ENCODE measurements at places on chromosomes 11 and 22.
A peak's percentile ranks its signal among the peaks of the same experiment; 100 is the strongest.

GRCh38 chr11:38460896-38461295 lies 1862.9 kb upstream of the RAG2 start:
- DNase-seq = no peak

GRCh38 chr11:44518968-44519550 lies 46.4 kb upstream of the CD82 start:
- no peak for DNase-seq

GRCh38 chr11:3849297-3849874 lies 6.1 kb upstream of the STIM1 start:
- DNase-seq = peak; percentile 76

- no peak for DNase-seq
Measured at GRCh38 chr22:46031066-46031465, 54.1 kb upstream of the WNT7B start.

- DNase-seq = no peak
Measured at GRCh38 chr11:92692826-92693546, 276.5 kb upstream of the MTNR1B start.

GRCh38 chr11:29781268-29781667 lies 235.6 kb downstream of the KCNA4 start:
- DNase-seq = no peak

- peak; percentile 36 for DNase-seq
Measured at GRCh38 chr22:36447632-36448031, 33.8 kb downstream of the TXN2 start.

DNA sequence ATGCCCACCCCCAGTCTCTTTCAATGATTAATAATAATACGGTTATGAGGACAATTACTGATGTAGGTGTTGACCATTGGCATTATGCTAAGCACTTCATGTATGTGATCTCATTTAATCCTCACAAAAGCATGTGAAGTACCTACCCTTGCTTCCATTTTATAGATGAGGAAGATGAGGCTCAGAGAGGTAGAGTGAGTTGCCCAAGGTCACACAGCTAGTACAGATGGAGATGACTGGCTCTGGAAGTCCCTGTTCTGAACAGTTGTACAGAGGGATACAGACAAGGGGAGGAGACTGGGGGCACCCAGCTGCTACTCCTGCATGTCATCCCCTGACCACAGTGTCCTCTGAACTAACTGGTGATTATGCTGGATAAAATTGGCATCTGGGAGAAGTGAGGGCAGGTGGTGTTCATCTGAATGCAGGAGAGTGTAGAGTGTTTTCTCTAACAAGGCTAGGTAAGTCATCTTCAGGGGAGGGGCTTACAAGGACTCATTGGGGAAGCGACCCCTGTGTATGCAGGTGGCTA lies 43.2 kb downstream of the KIAA1671 start:
- DNase-seq = no peak

- no peak for DNase-seq
Measured at GRCh38 chr11:114612686-114613085, 17.1 kb upstream of the NXPE4 start.

GRCh38 chr11:32072872-32073643 lies 17.8 kb upstream of the RCN1 start:
- no peak for DNase-seq

GRCh38 chr11:6249770-6250555 lies 9.7 kb upstream of the CCKBR start:
- peak; percentile 21 for DNase-seq

DNA sequence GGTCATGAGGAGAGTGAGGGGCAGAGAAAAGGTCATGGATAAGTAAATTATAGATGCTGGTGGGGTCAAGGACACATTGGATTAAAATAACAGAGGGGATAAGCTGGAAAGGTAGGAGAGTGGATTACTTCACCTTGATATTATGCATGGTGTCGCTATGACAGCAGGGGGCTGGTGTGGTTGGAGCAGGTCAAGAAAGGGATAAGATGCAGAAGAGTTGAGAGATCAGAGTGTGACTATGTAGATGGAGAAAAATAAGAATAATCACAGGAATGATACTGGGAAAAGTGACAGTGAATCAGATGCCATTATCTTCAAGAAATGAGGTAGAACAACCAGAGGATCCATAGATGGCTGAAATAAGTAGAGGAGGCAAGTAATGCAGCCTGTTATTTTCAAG lies 29.4 kb upstream of the AMOTL1 start:
- no peak for DNase-seq

GRCh38 chr11:123253911-123254310 lies 58.9 kb upstream of the CLMP start:
- DNase-seq = no peak

- DNase-seq = no peak
Measured at GRCh38 chr11:123046473-123047259, 15.3 kb downstream of the HSPA8 start.

GRCh38 chr22:21894799-21895198 lies 27.4 kb upstream of the MAPK1 start:
- DNase-seq = no peak

DNA sequence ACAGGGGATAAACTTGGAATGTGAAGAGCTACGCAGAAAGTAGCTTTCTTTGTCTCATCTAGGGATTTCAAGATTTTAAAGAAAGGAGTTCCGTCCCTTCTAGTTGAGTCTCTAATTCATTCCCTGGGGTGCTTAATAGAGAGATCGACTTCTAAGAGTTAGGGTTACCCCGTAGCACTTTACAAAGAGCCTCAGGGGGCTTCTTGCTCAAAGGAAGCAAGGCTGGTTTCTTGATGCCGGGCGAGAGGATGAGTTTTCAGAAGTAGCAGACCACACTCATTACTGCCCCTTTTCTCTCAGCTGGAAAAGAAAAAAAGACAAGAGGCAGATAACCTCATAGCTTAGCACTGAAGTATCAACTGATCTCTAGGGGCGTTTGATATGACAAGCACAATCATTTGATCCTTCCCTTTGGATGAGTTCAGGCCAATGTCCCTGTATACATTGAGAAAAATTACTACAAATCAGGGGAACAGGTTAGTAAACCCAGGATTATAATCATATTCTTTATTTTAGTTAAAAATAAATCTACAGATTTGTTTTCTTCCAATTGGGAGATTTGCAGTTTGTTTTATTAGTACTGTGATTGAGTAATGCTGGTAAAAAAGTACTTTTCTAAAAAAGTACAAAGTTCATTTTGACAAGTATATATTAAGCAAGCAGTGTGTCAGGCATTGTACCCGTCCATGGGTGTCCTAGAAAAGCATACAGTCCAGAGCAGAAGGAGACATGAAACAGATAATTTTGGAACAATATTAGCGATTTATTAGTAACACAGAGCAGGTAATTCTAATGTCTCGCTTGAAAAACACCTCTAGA lies 18.7 kb downstream of the ELMOD1 start:
- no peak for DNase-seq

DNA sequence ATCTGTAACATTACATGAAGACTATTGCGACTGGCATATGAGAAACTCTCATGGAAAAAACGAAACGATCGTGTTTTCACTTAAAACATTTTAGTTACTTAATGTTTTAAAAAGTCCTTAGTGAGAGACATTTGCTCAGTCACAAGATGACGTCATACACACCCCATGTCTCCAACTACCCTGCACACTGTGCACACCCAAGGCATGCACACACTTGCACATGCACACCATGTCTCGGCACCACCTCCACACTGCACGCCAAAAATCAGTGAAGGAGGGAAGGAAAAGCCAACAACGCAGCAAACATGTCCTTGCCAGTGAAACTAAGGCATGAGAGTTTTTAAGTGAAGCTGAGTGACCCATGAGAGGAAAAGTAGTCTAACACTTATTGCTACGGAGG lies 18.0 kb downstream of the NCAPD3 start:
- DNase-seq = no peak

DNA sequence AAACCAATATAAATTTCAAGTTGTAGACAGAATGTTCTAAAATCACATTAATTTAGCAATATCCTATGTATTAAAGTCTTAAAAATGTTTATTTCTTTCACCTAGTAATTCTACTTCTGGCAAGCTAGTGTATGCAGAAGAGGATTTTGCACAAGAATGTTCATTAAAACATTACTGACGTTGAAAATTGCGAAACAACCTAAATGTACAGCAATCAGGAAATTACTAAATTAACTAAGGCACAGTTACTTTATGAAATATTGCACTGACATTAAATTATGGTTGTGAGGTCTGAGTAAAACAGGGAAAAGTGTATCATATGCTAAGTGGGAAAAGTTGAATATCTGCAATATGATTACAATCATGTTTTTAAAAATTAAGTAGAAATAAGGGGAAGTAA lies 4.1 kb downstream of the SLC36A4 start:
- DNase-seq = peak; percentile 77

DNA sequence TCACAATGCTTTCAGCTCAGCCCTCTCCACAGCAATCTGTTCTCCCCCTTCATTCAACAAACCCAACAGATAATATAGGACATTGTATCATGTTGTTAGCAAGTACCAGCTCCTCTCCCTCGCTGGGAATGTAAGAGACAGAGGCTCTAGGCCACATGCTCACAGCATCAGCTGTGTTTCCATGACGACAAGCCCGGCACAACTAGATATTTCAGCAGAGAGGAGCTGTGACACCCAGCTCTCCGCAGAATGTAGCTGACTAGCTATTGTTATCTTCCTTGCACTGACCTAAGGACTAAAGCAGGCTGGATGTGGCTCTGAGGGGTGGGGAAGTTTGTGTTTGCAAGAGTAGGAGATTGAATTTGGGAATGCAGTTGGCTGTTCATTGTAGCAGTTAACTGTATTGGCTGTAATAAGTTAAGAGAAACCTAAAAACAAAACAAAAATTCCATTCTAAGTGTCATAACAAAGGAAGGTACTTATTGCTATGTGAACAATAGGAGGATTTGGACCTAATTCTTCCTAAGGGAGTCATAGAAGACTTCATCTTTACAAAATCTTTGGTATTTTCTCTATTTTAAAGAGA lies 28.0 kb upstream of the RRAS2 start:
- DNase-seq = no peak

- peak; percentile 95 for DNase-seq
Measured at GRCh38 chr11:36411202-36411640, 98.9 kb downstream of the TRAF6 start.

GRCh38 chr11:45756384-45757010 lies 48.5 kb upstream of the SLC35C1 start:
- no peak for DNase-seq

GRCh38 chr22:36846949-36847348 lies 13.9 kb upstream of the NCF4 start:
- DNase-seq = no peak

GRCh38 chr11:121117788-121118187 lies 16.7 kb downstream of the TECTA start:
- DNase-seq = no peak

GRCh38 chr11:116680349-116681125 lies 92.2 kb downstream of the BUD13 start:
- DNase-seq = no peak

- DNase-seq = no peak
Measured at GRCh38 chr22:31119026-31119717, 3.6 kb upstream of the INPP5J start.

DNA sequence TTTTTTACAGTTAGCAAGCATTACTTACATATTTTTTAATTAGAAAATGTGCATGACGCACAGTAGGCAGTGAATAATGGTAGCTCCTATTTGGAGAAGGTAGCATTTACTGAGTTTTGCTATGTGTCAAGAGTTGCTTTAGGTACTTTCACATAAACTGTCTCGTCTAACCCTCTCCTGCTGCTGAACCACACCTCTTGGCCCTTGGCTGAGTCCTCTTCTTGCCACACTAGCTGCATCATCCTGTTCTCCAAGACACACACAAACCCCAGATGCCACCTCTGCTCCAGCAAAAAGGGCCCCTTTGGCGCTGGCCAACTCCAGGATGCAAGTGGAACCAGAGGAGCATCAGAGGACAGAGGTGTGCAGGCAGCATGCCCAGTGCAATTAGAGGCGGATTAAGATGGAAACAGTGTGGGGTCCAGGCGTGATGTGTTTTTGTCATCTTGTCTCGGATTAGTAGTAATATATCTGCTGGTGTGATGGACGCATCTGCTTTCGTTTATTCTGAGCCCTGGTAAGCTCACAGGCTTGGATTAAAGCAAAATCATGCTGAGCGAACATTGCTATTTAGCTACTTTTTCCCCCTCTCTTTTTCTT lies 367.0 kb upstream of the CADM1 start:
- no peak for DNase-seq

- no peak for DNase-seq
Measured at GRCh38 chr11:37313266-37313665, 715.2 kb upstream of the RAG2 start.

DNA sequence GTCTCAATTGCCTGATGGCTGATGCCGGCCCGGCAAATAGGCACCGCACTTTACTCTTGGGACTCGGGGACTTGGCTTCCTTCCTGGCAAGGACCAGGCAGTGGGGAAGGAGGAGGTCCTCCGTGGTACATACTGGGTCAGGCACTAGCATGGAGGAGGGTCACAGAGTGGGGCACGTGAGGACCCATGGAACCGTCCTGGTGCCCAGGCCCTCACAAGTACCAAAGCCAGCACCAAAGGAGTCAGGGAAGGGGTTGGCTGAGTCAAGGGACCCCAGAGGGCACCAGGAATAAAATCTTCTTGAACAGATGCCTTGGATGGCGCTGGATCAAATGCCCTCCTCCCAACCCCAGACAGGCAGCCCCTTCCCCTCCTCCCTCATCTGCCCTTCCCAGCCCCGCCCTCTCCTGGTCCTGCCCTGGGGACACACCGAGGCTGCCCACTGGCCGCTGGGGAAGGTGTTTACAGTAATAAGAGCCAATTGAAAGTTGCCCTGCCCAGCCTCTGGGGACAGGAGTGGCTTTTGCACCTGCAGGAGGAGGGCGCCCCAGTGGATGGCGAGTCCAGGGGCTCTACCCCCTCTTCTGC lies 5.6 kb upstream of the CARNS1 start:
- no peak for DNase-seq

DNA sequence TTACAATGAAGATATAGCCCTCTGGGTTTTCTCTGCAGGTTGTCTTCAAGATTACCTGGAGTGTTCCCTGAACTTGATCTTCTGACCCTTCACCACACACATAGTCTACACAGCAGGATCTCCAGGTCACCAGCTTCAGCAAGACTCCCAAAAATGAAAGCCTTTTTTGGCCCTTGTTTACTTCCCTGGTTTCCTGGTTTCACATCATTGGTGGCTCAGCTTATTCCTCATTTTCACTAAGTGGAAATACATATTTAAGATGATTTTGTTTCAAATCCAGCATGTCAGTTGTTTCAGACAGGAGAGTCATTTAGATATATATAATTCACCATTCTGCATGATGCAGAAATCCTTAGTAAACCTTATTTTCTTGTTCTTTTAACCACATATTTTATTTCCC lies 41.6 kb upstream of the MPEG1 start:
- DNase-seq = peak; percentile 59

Measured in suppressor macrophage treated with lipopolysaccharide for 4 hours (primary cell).